ENCODE measurements at places on chromosomes 16 and 17.

DNA sequence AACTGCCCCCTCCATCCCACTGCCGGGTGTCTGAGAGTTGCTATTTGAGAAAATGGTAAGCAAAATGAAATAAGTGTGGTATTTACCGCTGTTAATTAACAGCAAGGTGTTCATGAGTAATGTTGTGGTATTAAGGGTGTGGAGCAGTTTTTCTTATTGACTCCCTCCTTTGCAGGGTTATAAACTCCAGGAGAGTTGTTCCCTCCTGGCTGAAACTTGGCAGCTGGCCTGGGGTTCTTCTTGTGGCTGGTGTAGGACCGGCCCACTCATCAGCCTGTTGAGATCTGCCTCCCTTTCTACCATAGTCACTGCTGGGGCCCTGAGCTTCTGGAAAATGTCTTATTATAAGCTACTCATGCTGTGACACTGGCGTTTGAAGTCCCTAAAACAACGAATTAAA lies 128.6 kb downstream of the SOX9 start:
- peak; percentile 27 for DNase-seq

DNA sequence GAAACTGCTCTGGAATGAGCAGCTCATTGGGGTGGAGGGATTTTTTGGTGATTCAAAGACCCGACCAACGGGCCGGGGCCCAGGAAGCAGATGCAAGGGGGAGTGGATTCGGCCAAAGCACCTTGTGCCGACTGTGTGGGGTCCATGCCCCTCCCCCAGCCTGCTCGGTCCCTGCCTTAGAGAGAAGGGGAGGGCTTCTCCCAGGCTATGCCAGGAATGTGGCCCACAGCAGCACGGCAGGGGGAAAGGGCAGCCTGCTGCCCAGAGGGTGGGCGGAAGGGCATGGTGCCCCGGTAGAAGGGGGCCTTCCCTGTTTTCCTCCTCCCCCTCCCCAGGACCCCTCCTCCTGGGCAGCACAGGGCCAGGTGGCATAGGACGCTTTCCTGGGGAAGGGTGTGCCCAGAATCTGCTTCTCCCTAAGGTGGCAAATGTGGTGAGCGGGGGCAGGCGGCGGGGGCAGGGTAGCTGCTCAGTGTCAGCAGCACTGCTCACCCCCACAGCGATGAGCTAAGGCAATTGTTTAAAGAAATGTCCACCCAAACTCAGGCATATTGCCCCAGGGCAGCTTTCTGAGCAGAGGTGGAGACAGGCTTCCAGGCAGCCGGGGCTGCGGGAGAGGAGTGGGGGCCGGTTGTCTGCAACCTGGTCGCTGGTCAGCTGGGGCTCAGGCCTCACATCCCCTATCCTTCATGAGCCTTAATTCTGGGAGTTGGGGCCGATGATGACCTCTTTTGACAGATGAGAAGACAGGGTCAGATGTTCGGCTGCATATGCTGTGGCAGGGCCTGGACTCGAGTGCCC lies 33.9 kb upstream of the MLKL start:
- DNase-seq: no peak

DNA sequence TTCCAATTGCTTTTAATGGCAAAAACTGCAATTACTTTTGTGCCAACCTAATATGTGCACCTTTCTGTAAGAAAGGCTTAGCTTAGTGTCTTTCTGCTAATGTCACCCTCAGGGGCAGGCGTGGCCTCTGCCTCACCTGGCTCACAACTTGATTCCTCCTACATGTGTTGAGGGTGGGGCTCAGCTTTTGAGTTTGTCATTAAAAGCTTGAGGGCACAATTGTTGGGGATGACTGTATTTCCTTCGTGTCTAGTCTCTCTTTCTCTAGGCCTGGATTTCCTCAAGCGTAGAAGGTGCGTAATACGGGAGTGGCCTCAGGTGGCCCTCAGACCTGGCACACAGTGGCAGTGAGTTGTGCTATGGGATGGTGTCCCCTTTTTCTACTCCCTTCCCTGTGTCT lies 94.4 kb downstream of the CLEC16A start:
- DNase-seq: peak; percentile 78

DNA sequence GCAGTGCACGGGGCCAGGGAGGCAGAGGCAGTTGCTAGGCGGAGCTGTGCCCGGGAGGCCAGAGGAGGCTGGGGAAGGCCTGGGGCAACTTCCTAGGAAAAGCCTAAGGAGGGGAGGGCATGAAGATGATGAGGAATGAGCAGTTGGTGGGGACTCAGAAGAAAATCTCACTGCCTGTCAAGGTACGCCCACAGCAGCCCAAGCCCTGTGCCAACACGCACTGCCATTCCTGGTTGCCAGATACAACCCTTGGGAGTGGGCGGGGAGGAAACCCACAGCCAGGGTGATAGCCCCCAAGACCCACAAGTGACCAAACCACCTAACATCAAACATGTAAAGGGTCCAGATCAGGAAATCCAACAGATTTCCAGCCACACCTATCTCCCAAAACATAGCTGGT lies 36.2 kb downstream of the SMPD3 start:
- DNase-seq: no peak
